ELF-1 (cell line): ENCODE measurements at places on chromosomes 4 and X.

- DNase-seq = peak; percentile 95
These were observed at the start of gene PCYT1B for GRCh38 chrX:24647257-24648058. TSS of gene PCYT1B (minus strand) at chrX:24647347. CDS start at chrX:24647105, 242 bp downstream.

DNA sequence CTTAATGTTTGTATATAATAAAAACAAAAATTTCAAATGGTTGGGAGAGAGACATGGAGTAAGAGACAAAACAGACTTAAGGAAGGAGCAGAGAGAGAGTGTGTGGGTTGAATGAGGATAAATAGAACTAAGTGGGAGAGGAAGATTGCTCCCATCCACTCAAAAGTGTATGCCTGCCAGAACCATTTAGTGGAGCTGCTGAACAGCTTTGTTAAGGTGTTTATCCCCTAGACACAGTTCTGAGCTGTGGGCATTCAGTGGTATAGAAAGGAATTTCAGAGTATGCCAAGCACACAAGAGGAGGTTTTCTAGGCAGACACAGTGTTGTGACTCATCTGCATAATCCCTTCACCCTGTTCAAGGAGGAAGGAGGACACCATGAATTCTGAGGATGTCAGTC, 508.6 kb upstream of the EPHA5 start:
- no peak for DNase-seq

DNA sequence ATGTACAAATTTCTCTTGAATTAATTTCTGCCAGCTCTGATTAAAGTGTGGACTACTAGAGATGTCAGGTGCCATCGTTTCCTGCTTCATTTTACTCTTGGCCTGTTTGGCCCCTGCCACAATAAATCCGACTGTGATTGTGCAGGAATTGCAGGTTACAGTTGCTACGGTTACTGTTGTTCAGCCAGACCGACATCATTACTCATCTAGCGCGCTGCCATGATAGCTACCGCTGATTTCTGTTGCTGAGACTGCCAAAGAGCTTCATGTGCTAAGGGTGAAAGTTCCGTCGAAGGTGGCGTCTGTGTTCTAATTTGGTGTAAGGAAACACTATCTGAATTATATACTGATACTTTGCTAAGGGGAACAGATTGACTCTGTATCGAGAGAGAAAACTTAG, 22.1 kb downstream of the SLIT2 start:
- DNase-seq = no peak

DNA sequence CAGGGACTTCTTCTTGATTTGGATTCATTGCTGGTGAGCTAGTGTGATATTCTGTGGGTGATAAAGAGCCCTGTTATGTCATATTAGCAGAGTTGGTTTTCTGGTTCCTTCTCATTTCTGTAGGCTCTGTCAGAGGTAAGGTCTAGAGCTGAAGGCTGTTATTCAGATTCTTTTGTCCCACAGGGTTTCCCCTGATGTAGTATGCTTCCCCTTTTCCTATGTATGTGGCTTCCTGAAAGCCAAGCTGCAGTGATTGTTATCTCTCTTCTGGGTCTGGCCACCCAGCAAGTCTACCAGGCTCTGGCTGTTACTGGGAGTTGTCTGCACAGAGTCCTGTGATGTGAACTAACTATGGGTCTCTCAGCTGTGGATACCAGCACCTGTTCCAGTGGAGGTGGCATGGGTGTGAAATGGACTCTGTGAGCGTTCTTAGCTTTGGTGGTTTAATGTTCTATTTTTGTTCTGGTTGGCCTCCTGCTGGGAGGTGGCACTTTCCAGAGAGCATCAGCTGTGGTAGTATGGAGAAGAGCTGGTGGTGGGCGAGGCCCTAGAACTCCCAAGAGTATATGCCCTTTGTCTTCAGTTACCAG, 373.7 kb downstream of the AR start:
- no peak for DNase-seq

DNA sequence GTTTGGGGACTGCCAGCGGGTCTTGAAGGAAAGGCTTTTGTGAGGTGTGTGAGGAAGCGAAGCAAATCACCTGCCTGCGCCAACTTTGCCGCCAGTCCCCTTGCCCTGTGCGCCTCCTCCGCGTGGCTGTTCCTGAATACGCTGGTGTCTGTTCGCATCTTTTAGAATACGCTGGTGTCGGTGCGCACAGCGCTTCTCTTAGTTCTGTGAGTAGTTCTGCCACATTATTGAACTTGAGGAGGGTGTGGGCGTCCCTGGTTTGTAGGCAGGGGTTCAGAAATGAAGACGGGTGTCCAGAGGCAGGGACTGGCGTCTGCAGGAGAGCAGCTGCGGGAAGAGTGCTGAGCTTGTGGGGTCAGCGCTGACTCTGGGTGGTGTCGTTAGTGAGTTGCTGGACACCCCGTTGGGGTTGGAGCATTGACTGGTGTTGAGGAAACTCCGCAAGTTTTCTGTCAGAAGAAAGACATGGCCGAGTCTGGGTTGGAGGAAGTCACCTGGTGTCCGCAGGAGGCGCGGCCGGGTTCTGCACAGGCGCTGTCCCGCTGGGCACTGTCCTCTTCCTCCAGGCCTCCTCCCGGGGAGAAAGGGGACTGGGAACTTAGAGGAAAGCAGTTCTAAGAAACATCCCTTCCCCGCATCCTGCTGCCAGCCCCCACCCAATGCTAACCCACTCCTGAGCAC, 930 bp downstream of the ZNF718 start:
- DNase-seq = peak; percentile 69

DNA sequence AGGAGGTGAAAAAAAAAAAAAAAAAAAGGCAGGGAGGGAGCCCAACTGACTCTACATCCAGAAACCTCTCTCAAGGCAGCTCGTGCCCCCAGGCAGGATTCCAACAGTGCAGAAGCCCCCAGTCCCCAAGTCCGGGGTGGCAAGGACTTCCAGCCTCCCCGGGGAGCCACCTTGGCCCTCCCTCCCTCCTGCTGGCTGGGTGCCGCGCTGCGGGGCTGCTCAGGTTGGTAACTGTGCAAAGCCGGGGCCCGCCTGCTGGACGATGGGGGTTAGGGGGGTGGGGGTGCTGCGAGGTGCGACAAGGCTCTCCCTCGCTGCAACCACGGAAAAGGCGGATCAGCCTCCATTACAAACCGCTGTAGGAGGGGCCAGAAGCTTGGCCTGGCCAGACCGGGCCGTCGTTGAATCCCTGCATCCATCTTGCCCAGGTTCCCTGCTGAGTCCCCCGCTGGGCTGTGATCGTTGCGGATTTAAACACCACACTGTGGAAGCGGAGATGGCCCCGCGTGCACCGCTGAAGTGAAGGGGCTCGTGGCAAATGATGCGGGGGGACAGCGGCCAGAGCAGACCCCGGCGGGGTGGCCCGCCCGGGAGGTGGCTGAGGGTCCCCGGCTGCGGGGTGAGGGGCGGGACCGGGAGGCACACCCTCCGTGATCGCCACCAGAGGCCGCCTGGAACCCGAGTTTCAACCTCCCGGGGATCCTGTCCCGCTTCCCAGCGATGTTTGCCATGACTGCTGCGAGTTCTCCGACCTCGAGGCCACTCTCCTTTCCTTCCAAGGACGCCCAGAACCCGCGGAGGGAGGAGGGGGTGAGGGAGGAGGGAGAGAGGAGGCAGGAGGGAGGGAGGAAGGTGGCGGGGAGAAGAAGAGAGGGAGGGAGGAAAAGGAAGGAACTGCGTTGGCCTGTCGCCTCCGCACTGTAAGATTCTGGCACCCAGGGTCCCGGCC, 58.0 kb upstream of the DDX3X start:
- DNase-seq = peak; percentile 81

DNA sequence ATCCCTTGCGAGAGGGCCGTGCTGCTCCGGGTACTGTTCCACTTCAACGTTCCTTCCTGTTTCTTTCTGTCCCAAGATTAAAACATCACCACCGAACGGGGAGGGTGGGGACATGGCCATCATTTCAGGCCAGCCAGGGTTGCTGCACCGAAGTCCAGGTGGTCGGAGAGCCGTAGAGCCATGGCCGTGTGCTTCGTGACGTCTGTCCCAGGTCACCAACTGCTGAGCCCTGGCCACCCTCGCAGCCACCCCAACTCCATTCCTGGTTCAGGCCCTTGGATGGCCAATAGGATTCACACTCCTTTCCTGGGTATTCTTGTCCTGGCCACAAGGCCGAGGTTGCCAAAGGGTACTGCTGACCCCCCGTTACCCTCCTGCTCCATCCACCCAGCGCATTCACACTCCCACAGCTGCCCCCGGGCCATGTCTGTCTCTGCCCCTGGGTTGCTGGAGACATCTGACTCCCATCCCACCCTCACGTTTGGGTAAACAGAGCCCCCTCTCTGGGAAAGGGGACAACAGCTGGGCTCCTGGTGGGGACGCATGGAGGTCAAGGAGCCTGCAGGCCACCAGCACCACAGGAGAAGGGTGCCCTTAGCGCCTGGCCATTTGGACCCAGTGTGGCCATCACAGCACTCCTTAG, 103.2 kb downstream of the HMX1 start:
- DNase-seq = no peak

DNA sequence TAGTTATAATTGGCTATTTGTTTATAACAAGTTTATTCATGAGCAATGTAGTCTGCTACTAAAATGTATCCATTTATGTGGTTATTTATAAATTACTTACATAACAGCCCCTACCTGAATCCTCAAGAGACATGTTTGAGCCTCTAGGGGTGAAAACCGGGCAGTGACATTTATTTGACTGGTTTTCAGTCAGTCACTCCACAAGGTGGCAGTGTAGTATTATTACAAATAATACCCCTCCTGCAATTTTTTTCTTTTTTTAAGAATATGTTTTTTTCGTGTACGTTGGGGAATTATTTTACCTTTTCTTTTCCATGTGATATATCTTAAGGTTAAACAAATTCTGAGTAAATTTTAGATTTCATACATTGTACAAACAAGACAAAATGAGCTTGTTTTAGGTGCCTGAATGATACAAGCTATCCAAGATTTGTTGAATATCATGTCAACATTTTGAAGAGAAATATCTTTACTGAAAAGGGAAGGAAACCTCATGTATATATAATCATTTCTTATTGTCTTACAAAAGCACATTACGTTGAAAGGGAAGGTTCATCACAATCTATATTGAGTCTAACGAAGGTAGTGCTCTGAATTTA, 598.7 kb upstream of the TECRL start:
- peak; percentile 15 for DNase-seq

- DNase-seq = peak; percentile 90
These were observed 292.5 kb downstream of the CHIC1 start for GRCh38 chrX:73855546-73855945.

DNA sequence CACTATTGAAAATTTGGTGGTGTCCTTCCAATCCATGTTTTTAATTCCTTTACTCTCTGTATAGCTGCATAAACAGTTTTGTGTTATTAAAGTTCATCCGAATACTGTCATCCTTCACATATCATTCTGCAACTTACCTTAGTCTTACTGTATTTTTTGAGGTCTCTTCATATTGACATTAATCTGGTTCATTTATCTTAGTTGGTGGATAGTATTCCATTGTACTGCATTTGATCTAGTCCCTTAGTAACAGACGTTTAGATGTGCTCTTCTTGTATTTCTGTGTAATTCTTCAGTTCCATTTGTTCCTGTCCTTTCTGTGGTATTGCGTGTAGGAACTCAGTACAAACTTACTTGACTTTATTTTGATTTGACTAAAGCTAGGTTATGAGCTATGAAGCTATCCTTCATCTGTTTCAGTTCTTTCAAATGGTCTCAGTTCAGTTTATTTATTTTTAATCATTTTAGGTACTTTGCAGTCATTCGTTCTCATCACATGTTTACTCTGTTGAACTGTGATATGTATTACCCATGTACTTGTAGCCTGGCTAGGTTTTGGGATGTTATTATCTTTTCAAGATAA, 41.3 kb downstream of the RAPGEF2 start:
- DNase-seq = no peak

GRCh38 chr4:120886191-120886590, 36.3 kb downstream of the PRDM5 start:
- DNase-seq = no peak

- peak; percentile 78 for DNase-seq
These were observed 659 bp upstream of the BMP2K start for GRCh38 chr4:78775303-78776078.

- no peak for DNase-seq
These were observed 45.3 kb upstream of the HELT start for GRCh38 chr4:184972991-184973390.

DNA sequence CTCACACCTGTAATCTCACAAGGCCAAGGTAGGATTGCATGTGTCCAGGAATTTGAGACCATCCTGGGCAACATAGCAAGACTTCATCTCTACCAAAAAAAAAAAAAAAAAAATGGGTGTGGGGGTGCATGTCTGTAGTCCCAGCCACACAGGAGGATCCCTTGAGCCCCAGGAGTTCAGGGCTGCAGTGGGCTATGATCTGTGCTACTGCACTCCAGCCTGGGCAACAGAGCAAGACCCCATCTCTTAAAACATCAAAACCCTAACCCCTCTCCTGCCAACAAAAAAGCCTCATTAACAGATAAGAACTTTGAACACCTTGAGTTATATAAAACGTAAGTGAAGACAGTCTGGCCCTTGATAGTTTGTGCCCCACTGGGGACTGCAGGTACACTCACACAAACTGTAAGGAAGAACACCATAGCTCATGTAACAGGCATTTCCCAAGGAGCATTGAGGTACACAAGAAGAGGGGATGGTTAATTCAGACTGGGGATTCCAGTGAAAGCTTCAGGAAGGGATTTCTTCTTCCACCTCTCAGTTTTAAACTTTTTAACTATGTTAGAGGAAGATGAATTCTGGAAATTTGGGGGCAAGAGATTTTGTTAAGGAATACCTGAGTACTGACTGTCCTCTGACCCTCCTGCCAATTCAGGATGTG, 34.7 kb downstream of the RBPJ start:
- no peak for DNase-seq

- no peak for DNase-seq
These were observed 1.7 kb upstream of the STIM2 start for GRCh38 chr4:26858947-26859401.

DNA sequence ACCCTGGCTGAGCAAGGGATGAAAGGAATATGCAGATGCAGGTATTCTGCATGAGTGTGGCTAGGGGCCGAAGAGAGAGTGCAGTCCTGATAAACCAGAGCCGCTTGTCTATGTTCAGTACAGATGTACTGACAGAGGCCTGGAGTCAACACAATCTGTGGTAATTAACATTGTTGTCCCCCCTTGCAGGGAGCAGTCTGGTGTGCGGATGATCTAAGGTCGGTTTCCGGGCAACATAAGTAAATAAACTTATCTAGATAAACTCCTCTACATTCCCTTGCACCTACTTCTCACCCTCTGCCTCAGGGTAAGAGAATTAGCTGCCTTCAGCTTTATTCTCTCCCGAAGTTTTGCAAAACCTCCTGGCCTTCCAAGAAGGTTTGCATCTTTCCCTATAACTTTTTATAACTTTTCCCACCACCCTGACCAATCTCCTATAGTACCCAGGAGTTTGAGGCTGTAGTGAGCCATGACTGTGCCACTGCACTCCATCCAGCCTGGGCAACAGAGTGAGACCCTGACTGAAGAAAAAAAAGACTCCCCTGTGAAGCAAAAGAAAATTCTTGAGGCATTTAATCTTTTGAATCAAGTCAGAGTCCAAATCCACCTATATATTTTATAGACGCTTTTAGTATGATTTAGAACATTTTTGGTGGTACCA, 26.6 kb downstream of the SNX25 start:
- peak; percentile 85 for DNase-seq
